G401 (cell line): ENCODE measurements at places on chromosomes 4 and X.

GRCh38 chr4:14650127-14650526 lies 352.2 kb upstream of the CPEB2 start:
- DNase-seq: no peak

- DNase-seq: no peak
Measured at GRCh38 chr4:152501846-152502536, 33.9 kb downstream of the FBXW7 start.

- DNase-seq: no peak
Measured at GRCh38 chr4:73860181-73860580, 7.1 kb downstream of the PF4V1 start.

DNA sequence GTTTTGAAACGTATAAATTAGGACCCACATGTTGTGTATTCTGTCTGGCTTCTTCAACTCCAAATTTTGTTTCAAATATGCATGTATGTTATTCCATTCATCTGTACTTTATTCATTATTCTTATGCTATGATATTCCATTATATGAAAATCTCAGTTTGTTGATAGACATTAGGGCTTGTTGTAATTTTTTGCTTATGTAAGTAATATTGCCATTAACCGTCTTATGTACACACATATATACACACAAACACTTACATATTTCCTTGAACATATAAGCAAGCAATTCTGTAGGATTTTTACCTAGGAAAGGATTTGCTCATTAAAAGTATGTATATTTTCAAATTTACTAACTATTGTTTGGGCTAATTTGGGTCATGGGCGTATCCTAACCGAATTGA lies 808.0 kb upstream of the MAGEB2 start:
- no peak for DNase-seq

- DNase-seq: no peak
Measured at GRCh38 chr4:126851391-126851790, 781.4 kb upstream of the INTU start.

DNA sequence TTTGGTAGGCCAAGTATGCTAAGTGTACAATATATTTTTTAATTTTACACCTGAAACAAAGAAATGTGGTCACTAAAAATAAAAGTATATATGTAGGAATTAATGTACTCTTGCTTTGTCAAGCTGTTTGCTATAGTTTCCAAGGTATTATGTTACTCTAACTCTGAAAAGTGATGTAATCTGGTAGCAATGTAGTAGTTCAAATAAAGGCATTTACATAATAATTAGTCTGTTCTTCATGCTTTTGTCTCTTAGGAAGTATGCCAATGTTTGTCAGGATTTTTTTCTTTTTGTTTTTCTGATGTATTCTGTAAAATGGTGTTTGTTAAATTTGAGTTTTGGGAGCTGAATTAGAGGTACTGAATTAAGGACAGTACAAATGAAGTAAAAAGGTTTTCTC lies 89.5 kb downstream of the PLS3 start:
- DNase-seq: no peak
